Inflammatory macrophage (primary cell): ENCODE measurements at places on chromosomes 3 and 15.

DNA sequence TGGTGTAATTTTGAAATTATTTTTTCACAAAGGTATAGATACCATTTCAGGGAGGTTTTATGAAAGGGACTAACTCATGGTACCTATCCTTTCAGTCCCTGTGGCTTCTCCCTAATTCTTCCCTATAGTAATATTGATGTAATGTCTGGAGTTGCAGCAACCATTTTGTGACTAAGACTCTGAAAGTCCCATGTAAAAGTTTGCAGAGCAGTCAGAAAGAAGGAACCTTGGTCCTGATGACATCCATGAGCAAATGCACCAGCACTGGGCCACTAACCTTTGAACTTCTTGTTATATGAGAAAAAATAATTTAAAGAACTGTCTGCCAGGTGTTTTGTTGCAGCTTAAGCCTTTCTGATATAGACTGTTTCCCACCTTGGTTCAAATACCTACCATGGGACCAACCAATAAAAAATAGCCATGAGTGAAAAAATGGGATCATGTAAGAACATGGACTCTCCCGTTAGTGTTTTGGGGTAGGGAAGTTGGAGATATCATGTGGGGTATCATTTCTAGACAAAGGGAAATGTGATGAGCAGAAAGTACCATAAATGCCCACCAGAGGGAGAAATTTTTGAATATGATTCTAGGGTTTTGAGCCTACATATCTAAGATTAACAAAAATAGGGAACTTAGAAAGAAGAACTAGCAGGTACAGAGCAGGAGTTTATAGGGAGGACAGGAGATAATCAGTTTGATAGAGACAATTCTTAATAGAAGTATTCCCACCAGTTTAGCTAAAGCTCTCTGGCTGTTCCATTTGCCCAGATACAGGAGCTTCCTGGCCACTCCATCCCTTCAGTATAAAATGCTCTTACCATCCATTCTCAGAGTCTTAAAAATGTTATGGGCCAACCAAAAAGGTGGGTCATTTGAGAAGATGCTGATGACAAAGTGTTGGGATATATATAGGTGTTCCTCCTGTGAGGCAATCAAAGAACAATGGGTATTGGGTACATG lies 3.4 kb upstream of the CPOX start:
- peak; percentile 72 for DNase-seq

DNA sequence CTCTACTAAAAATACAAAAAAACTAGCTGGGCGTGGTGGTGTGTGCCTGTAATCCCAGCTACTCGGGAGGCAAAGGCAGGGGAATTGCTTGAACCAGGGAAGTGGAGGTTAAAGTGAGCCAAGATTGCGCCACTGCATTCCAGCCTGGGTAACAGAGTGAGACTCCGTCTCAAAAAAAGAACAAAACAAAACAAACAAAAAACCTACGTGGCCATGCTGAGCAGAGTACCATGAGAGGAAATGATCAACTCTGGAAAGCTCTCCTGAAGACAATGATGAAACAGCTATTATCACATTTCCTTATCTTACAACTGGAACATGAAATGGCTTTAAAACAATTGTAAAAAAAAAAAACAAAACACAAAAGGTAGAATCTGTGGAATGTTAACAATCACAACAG lies 75.2 kb downstream of the CHSY1 start:
- peak; percentile 29 for DNase-seq

- DNase-seq: no peak
Observed at GRCh38 chr3:44222337-44222736, 19.3 kb upstream of the TOPAZ1 start.

- no peak for DNase-seq
Observed at GRCh38 chr3:48747015-48747615, 30.1 kb upstream of the IP6K2 start.

GRCh38 chr3:165254812-165255211 lies 58.6 kb upstream of the SLITRK3 start:
- no peak for DNase-seq

GRCh38 chr3:42173307-42173706 lies 82.2 kb downstream of the TRAK1 start:
- DNase-seq: no peak

GRCh38 chr3:118636841-118637240 lies 397.8 kb downstream of the IGSF11 start:
- no peak for DNase-seq

GRCh38 chr3:115651087-115651486 lies 27.8 kb downstream of the GAP43 start:
- peak; percentile 40 for DNase-seq

DNA sequence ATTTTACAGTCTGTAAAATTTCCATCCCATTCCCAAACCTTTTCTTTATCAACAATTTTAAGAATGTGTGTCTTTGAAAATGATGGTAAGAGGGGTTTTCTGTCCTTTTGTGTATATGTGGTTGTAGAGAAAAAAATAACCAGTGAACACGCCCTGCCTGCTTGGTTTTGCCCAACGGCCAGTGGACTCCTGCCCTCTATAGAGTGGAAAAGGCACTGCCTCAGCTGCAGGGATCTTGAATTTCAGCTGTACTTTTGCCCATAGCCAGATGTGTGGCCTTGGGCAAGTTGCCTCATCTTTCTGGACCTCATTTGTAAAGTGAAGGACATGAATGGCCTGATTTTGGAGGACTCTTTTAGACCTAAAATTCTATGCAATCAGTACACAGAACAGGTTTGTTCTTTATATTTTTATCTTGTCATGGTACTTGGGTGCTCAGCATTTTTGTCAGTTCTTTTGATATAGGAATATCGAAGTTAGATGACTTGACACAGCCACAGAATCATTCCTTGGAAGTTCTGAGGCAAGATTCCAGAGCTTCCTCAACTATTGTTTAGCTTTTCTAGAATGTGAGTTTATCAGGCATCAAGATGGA lies 81.0 kb downstream of the CLDN11 start:
- peak; percentile 3 for DNase-seq

DNA sequence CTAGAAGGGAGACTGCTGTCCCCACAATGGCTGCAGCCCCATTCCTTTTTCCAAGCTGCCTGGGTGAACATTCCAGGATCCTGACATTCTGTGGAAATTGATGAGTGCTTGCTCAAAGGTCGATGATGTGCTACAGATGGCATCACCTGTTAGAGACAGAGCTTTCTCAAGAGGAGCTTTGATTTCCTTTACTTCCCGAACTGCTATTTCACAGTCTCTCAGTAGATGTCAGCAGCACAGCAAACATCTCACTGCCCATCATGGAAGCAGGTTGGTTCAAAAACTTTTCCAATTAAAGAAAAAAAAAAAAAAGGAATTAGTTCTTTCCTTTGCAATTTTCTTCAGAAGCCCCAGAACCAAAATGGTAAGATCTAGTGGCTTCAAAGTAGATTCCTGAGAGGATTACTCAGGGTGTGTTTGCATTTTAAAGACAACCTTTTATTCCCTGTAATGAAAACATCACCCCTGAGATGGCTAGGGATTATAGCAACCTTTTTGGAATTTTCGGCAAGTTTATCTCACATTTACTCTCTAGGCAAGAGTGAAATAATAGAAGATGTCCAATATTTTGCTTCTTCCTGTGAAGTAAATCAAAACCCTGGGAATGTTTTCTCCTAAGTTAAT lies 44.8 kb downstream of the POLR2M start:
- peak; percentile 4 for DNase-seq

GRCh38 chr3:87298111-87298718 lies 21.8 kb upstream of the POU1F1 start:
- DNase-seq: peak; percentile 10

DNA sequence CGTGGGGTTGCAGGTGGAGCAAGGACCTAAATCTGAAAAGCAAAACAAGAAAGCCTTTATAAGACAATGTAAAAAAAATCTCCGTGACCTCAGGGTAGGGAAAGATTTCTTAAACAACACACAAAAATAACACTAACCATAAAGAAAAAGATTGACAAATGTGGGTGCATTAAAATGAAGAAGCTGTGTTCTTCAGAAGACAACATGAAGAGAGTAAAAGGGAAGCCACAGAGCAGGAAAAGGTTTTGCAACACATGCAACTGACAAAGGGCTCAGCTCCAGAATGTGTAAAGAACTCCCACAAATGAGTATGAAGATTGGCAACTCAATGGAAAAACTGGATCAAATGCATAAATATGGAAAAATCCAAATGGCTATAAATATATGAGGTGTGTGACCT lies 74.2 kb downstream of the MAGEF1 start:
- DNase-seq: peak; percentile 75

GRCh38 chr3:109806929-109807328 lies 469.6 kb upstream of the DPPA4 start:
- peak; percentile 83 for DNase-seq

- DNase-seq: no peak
Observed at GRCh38 chr3:115581362-115582135, 41.8 kb upstream of the GAP43 start.

GRCh38 chr3:78846718-78847117 lies 921.1 kb downstream of the ROBO1 start:
- no peak for DNase-seq

GRCh38 chr3:58184982-58185360 lies 25.8 kb downstream of the DNASE1L3 start:
- no peak for DNase-seq

- DNase-seq: peak; percentile 32
Observed at GRCh38 chr3:46400000-46400734, 6.7 kb downstream of the CCR5AS start.

GRCh38 chr3:11565072-11565471 lies 78.6 kb downstream of the VGLL4 start:
- DNase-seq: no peak

DNA sequence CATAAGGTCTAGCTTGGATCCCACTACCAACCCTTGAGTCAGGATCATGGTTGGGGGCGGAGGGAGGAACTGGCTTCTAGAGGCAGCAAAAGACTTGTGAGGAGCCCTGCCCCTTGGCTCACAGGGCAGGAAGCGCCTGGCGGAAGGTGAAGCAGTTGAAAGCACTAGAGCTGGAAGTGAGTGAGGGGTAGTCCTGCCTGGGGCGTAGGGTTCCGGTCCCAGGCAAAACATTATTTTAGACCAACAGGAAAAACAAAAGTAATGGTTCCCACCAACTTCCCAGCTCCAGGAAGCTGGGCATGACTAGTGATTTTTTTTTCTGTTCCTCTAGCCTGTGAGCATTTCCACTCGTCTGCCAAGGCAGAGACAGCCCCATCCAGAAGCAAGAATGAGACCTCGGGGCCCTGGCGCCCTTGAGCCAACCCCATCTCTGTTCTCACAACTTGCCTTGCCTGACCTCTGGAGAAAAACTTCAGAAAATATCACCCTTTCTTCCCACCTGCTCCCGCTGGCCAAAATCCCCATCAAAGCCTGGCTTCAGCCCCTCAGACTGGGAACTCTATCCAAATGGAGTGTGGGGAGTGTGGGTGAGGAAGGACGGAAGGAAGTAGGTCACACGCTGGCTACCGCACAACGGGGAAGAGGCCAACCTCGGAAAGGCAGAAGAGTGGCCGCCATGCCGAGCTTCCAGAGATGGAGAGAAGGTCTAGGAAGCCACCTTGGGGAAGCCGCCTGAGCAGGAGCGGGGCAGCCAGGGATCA lies 57.5 kb downstream of the RBPMS2 start:
- DNase-seq: no peak

- DNase-seq: no peak
Observed at GRCh38 chr15:70047386-70048197, 50.1 kb downstream of the TLE3 start.

DNA sequence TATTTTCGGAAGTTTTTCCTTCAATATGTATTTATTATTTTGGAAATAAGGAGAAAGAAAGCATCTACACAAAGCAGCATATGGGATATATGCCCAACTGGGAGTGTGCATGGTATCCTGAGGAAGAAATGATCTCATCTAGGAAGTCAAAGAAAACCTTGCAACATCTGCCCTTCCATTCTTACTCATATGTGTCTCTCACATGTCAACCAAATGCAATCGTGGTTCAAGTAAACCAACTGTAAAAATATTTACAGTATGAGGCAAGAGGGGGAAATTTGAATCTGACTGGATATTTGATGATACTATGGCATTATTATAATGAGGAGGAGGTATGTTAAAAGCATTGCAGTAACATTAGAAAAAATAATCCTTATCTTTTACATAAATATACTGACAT lies 3.2 kb upstream of the SCG3 start:
- DNase-seq: peak; percentile 72

- no peak for DNase-seq
Observed at GRCh38 chr15:37397266-37398022, 297.1 kb upstream of the MEIS2 start.

GRCh38 chr15:74311734-74312444 lies 55.6 kb downstream of the CYP11A1 start:
- DNase-seq: no peak

DNA sequence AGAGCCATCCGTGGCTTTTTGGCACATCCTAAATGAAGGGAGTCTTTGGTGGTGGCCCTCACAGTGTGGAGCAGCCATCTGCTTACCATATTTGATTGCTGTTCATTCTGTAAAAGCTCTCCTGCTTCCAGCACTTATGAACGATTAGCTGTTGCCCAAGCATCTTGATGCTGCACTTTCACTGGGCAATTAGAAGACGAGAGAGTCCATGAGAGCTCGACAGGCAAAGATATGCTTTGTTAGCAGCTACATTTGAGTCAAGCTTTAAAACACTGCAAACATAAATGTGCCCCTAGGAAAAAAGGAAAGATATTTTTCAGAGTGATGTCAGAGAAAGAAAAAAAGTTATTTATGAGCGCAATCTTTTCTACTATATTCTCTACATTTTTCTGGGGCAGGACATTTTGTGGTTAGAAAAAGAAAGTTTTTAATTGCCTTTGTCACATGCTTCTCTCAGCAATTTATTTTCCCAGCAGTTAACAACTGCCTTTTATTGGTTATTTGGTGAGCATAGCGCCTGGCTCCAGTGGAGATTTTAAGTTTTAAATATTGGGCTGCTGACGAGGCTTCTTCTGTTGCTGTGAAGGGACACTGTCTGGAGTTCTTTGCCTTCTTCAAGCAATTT lies 468.4 kb downstream of the C3orf38 start:
- no peak for DNase-seq

- peak; percentile 80 for DNase-seq
Observed at GRCh38 chr3:49244581-49245205, 32.3 kb downstream of the C3orf62 start.

GRCh38 chr15:39110336-39110735 lies 470.5 kb upstream of the THBS1 start:
- no peak for DNase-seq

DNA sequence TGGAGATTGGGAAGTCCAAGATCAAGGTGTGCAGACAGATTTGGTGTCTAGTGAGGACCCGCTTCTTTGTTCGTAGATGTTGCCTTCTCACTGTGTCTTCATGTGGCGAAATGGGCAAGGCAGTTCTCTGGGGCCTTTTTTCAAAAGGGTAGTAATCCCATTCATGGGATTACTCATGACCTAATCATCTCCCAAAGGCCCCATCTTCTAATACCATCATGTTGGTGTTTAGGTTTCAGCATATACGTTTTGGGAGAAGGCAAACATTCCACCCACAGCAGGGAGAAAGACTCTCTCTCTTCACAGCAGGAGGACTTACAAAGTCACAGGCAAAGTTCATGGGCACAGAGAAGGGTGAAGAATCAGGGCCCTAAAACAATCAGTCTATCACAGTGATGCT lies 252.1 kb downstream of the RPLP1 start:
- no peak for DNase-seq

DNA sequence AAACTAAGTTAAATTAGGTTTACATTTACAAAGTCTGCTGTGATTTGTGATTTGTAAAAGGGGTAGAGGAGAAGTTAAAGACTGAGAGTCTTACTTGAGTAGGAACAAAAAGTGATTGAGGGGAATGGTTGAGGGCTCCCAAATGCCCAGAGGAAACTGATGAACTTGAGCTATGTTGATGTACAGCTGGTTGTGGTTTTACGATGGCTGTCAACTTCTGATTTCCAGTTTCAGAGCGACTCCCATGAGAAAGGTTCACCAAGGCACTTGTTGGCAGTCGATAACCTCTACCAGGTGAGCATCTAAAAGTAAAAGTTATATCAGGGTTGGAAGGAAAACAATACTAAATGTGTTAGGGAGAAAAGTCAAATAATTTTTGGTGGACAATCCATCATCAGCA lies 91.0 kb downstream of the XRN1 start:
- no peak for DNase-seq
